Neural progenitor cell (in vitro differentiated cells): ENCODE measurements at places on chromosomes 11 and 22.

DNA sequence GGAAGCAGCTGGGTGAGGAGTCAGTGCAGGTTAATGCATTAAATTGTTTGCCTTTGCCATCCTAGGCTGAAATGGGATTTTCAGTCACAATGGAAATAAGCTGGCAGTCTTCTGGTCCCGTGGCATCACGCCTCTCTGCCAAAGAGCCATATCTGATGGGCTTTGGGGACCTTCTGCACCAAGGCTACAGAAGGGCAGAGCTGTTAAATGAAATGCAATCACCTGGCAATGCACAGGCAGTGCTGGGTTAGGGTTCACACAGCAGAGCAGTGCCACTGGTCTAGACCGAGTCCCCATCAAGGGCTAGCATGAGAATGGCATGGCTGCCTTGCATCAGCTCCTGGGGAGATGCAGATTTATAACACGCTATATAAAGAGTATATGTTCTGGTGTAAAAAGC lies 749.2 kb downstream of the NTM start:
- DNase-seq: no peak

GRCh38 chr11:36253238-36253637 lies 36.0 kb downstream of the COMMD9 start:
- DNase-seq: peak; percentile 61

DNA sequence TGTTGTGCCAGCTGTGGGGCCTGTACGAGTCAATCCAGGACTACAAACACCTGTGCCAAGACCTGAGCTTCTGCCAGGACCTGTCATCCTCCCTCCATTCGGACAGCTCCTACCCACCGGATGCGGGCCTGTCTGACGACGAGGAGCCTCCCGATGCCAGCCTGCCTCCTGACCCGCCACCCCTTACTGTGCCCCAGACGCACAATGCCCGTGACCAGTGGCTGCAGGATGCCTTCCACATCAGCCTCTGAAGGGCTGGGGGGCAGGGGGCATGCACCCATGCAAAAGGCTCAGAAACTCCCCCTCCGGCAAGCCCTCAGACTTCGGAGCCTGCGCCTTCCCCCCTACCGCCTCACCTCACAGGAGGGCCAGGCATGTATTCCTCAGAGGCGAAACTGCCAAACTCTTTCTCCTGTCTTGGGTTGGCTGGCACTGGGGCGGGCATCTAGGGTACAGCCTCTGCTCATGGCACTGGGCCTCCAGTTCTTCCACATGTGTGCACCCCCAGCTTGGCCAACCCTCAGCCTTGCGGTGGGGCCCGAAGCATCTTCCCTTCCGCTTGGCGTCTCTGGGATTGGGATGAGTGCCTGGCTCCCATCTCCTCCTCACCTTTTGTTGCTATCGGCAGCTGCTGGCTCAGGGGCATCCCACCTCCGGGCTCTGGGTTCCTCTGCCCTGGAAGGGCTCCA lies 1.2 kb downstream of the FAM89B start:
- DNase-seq: no peak

- no peak for DNase-seq
Measured at GRCh38 chr11:7892059-7892699, 38.9 kb downstream of the OR10A6 start.

DNA sequence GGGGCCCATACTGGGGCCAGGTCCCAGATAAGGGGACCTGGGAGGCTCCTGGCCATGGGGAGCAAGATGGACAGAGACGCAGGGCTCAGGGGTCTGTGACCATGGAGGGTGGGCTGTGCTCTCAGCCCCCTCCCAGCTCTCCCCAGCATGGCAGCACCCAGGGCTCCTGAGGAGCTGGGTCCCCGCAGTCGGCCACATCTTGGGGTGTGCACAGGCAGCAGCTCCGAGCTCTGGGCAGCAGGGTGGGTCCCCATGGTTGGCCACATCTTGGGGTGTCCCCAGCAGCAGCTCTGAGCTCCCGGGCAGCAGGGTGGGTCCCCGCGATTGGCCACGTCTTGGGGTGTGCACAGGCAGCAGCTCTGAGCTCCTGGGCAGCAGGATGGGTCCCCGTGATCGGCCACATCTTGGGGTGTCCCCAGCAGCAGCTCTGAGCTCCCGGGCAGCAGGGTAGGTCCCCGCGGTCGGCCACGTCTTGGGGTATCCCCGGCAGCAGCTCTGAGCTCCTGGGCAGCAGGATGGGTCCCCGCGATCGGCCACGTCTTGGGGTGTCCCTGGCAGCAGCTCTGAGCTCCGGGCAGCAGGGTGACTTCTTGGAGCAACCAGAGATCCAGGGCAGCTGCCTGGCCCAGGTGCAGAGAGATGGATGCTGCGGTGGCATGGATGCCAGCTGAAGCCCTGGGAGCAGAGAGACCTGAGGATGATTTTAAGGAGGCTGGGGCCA lies 18.3 kb upstream of the MUC5B start:
- DNase-seq: no peak

GRCh38 chr22:22752556-22753477 lies 108.4 kb downstream of the GGTLC2 start:
- DNase-seq: no peak

DNA sequence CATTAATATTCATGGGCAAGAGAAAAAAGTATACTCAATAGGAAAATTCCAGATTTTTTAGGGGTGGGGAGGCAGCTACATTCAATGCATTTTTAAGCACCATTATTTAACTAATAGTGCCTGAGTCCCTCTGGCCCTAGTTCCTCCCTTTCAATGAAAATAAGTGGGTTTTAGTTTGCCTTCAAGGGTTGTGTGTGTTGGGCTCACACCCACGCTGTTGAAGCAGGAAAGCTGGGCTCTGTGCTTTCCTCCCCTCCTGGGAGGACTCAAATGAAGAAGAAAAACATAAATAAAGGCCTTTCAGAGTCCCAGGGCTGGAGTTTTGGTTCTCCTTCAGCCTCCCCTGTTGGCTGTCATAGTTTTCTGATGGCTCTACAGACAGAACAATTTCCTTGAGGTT lies 366.2 kb downstream of the MIAT start:
- no peak for DNase-seq

DNA sequence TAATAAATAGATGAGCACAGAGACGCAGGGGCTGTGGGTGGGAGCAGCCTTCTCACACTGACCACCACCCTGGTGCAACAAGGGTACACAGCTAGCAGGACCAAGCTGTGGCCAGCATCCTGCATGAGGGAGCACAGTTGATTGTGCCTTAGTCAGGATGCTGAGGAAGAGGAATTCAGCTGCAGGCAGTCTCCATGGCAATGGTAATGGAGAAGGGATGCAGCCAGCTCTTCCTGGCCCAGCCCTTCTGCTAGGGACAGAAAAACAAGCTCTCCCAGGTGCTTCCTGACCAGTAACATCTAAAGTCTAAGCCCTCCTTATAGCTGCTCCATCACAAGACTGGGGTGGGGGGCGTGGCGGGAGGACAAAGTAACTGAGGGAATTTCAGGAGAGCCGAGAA lies 363.5 kb downstream of the BUD13 start:
- no peak for DNase-seq

DNA sequence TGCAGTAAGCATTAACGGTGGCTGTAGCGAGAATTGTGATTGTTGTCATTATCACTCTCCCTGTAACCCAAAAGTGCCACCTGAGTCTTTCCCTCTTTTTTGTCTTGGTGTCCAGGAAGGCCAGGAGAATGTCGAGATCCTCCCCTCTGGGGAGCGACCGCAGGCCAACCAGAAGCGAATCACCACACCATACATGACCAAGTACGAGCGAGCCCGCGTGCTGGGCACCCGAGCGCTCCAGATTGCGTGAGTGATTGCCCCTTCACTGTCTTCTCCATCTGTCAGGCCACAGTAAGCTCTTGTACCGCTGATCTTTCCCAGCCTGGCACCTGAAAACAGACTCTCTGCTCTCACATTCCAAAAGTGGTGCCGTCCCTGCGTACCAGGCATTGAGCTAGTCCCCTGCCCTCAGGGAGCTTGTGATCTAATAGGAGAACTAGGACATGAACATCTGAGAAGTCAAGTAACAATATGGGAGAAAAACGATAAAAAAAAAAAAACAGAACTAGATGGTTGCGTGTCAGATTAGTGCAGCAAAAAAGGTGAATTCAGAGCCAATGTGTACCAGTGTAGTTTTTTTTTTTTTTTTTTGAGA lies 5.8 kb downstream of the POLR2F start:
- no peak for DNase-seq

DNA sequence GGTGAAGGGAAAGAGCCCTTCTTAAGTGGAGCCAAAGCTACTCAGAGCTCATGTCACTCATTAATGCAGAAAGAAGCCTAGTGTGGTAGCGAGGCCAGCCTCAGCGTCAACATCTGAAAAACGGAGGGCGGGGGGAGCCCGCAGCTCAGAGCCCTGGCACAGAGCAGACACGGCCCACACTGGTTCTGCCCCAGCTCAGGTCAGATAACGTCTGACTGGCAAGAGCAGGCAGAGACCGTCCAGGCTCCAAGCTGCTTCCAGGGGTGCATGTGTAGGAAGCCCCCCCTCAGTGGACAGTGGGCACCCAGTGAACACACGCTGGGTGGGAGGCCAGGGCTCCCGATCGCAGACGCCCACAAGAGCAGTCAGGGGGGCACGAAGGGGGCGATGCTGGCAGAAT lies 100.8 kb downstream of the SHANK2 start:
- DNase-seq: no peak

DNA sequence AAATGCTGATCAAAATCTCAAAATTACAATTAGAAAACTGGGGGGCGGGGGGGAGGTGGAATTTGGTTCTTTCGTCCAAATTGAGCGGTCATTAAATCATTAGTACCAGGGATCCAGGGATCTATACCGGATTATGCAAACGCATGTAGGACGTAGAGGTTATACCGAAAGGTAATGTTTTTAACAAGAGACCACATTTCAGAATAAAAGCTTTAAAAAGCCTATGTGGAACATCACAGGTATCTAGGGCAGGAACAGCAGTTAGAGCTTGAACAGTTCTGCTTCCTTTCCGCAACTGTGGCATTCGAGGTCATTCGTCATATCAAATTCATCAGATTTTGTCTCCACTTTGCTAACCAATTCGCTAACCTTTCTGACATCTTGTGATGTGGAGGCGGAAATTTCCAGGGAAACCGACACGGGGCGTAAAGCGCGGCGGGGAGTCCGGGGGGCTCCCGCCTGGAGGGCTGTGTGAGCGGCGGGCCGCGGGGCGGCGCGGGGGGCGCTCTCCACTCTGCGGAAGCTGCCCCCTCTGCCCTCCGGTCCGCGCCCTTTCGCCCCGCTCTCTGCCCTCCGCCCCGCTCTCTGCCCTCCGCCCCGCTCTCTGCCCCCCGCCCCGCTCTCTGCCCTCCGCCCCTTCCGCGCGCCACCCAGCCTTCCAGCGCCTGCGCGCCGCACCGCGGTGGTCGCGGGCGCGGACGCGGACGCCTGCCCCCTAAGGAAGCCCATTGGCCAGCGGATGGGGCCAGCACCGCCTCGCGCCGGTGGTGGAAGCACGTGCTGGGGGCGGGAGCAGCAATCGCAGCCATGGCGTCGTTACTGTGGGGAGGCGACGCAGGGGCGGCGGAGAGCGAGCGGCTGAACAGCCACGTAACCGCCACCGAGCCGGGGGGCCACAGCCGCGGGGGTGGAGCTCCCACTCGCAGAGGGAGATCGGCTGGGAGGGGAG lies at the start of gene DDX25:
TSS of gene DDX25 (plus strand) at position 798 of the 949 bp plus-strand sequence. CDS start at position 808, 10 bp downstream.
- DNase-seq: peak; percentile 85

- no peak for DNase-seq
Measured at GRCh38 chr22:46017166-46017565, 40.2 kb upstream of the WNT7B start.

- no peak for DNase-seq
Measured at GRCh38 chr22:36589856-36590255, 60.9 kb upstream of the EIF3D start.

DNA sequence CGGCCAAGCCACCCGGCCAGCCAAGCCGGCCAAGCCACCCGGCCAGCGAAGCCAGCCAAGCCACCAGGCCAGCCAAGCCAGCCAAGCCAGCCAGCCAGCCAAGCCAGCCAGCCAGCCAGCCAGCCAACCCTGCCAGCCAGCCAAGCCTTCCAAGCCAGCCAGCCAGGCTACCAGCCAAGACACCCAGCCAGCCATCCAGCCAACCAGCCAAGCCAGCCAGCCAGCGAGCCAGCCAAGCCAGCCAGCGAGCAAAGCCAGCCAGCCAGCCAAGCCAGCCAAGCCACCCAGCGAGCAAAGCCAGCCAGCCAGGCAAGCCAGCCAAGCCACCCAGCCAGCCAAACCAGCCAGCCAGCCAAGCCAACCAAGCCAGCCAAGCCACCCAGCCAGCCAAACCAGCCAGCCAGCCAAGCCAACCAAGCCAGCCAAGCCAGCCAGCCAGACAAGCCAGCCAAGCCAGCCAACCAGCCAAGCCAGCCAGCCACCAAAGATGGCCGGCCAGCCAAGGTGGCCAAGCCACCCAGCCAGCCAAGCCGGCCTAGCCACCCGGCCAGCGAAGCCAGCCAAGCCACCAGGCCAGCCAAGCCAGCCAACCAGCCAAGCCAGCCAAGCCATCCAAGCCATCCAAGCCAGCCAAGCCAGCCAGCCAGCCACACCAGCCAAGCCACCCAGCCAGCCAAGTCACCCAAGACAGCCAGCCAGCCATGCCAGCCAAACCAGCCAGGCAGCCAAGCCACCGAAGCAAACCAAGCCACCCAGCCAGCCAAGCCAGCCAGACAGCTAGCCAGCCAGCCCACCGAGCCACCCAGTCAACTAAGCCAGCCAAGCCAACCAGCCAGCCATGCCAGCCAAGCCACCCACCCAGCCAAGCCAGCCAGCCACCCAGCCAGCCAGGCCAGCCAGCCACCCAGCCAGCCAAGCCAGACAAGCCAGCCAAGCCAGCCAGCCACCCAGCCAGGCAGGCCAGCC lies 28.8 kb downstream of the CCT8L2 start:
- DNase-seq: no peak

- DNase-seq: no peak
Measured at GRCh38 chr11:85626496-85626895, 648 bp downstream of the DLG2 start.

GRCh38 chr11:105226091-105226490 lies 86.5 kb upstream of the CARD18 start:
- no peak for DNase-seq

- DNase-seq: no peak
Measured at GRCh38 chr22:32073823-32074380, 30.8 kb downstream of the SLC5A1 start.

- no peak for DNase-seq
Measured at GRCh38 chr11:93672280-93672679, 10.8 kb downstream of the CEP295 start.

DNA sequence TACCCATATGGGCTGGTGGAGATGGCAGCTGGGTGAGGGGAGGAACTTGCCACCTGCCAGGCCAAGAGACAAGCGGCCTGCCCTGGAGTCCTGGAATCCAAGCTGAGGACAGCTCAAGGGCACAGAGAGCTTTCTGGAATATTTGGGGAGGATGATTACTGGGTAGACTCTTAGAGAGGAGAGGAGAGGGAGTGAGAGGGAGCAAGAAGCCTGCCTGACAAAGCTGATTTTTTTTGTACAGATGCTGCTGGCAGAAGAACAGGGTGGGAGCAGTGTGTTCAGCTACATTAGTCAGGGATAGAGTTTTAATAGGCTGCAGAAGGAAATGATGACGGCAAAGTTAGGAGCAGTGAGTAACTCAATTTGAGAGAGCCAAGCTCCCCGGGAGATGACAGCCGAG lies 299.3 kb downstream of the NXPE2 start:
- DNase-seq: no peak

- DNase-seq: no peak
Measured at GRCh38 chr11:21768388-21768787, 424.5 kb upstream of the ANO5 start.
